Esophagus muscularis mucosa (tissue), 4 donors: ENCODE measurements at places on chromosomes 16 and 17. TPM values are rescaled to one million over a fixed set of nuclear protein-coding genes. Genes with fewer than 3 reads are reported as not detected.

GRCh38 chr16:88737298-88738150 is 31.2 kb downstream of the CTU2 start:
- DNase-seq: no peak

The TEKT5 gene
- total RNA-seq: not detected

The TGFB1I1 gene
- total RNA-seq: 263 TPM

DNA sequence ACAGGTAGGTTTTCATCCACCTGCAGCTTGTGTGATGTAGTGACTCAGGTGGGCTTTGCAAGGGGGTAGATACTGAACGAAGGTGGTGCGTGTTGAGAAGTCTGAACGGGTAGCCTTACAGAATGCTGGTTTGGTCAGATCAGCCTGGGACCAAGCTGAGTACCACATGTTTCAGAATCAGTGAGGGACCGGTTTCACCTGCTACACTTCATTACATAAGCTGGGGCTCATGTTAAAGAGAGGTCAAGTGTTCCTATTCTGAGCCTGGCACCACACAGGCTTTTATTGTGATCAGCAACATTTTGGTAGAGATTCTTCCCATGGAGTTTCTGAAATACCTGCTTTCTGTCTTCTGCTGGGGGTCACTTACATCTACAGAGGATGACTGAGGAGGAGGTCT is 207.4 kb upstream of the EEF2KMT start:
- DNase-seq: peak; percentile 37

- DNase-seq: no peak
Observed at GRCh38 chr16:65948361-65948760, 418.1 kb upstream of the CDH5 start.

The NEUROD2 gene
- not detected for total RNA-seq

DNA sequence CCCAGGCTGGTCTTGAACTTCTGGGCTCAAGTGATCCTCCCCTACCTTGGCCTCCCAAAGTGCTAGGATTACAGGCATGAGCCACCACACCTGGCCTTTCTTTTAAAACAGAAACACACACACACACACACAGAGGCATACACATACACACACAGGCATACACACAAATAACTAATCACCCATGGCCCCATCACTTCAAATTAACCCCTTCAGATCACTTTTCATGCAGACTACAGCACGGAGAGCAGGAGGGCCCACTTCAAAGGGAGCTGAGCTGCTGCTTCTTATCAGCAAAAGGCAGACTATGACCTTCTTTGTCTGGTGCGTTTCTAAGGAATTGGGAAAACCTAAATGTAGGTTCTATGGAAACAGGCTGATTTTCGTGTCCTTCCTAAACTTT is 1.9 kb downstream of the CLCN7 start:
- no peak for DNase-seq

- no peak for DNase-seq
Observed at GRCh38 chr17:44610871-44611270, 45.4 kb upstream of the MEIOC start.

GRCh38 chr16:18983565-18984434 is at the start of gene TMC7:
TMC7 (plus strand) TSS chr16:18983934; CDS start chr16:18984064, 130 bp downstream.
- no peak for DNase-seq

GRCh38 chr16:61263400-61263799 is 772.8 kb downstream of the CDH8 start:
- DNase-seq: no peak

The TMC8 gene
- 1.3 TPM for total RNA-seq

DNA sequence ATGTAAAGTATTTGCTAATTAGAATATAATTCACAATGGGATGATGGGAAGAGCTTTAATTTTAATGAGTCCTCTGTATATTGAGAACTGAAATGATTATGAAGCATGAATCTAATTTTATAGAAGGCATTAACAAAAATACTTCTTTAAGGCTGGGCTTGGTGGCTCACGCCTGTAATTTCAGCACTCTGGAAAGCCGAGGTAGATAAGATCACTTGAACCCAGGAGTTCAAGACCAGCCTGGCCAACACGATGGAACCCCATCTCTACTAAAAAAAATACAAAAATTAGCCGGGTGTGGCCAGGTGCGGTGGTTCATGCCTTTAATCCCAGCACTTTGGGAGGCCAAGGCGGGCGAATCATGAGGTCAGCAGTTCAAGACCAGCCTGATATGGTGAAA is 12.0 kb downstream of the CDK12 start:
- no peak for DNase-seq

The STAC2 gene
- total RNA-seq: not detected

The PITPNC1 gene
- total RNA-seq: 32.5 TPM

- DNase-seq: no peak
Observed at GRCh38 chr17:77218902-77219301, 78.1 kb downstream of the SEC14L1 start.

The TPSB2 gene
- 304 TPM for total RNA-seq

GRCh38 chr17:41692722-41693521 is 4.2 kb downstream of the EIF1 start:
- DNase-seq: no peak

GRCh38 chr16:4687946-4688673 is 5.3 kb upstream of the NUDT16L1 start:
- no peak for DNase-seq

GRCh38 chr17:68701046-68701445 is 99.9 kb upstream of the FAM20A start:
- no peak for DNase-seq

GRCh38 chr17:31494259-31495021 is 103.0 kb downstream of the RAB11FIP4 start:
- DNase-seq: no peak

The MILR1 gene
- 4.1 TPM for total RNA-seq

DNA sequence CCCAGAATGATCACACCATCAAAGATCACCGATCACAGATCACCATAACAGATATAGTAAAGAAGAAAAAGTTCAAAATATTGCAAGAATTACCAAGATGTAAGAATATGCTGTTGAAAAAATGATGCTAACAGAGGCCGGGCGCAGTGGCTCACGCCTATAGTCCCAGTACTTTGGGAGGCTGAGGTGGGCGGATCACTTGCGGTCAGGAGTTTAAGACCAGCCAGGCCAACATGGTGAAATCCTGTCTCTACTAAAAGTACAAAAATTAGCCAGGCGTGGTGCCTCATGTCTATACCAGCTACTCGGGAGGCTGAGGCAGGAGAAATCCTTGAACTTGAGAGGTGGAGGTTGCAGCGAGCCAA is 53.2 kb downstream of the CPPED1 start:
- DNase-seq: no peak

The SPATA22 gene
- not detected for total RNA-seq

GRCh38 chr16:80125677-80126076 is 415.1 kb upstream of the DYNLRB2 start:
- no peak for DNase-seq

DNA sequence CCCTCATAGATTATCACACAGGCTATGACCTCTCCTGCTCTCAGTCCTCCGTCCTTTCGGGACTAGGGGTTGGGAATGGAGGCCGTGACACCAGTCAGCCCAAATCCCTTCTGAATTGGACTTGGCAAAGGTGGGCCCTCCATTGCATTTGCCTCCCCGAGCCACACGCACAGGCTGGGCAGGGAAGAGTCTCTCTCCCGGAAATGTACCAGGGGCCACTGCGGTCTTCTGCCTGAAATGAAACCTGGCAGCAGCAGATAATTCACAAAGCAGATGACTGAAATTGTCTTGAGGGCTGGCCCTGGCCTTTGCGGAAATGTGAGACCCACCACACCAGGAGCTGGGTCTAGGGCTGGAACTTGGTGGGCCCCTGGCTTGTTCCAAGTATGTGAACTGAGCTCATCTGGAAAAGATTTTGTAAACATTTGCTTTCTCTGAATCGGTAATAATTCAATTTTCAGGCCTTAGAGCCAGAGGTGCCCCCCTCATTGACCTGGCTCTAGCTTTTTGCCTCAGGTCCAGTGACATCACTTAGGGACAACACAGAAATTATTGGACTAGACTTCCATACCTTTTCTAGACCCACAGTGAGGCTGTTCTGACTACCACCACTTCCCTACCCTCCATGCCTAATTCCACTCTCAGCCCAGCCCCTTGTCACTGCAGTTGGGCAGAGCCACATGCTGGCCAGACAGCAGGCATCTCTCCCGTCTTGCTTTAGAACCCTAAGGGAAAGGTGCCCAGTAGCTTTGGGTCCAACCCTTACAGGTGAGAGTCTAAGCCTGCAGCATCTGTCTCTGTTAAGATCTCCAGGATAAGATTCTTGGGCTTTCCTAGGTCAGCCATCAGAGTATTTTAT is 75.2 kb downstream of the CCDC182 start:
- peak; percentile 83 for DNase-seq

The SDK2 gene
- total RNA-seq: 0.75 TPM
